Posterior cingulate gyrus (tissue), 11 donors: ENCODE measurements at places on chromosomes 3 and 15.
A peak's percentile ranks its signal among the peaks of the same experiment; 100 is the strongest.

DNA sequence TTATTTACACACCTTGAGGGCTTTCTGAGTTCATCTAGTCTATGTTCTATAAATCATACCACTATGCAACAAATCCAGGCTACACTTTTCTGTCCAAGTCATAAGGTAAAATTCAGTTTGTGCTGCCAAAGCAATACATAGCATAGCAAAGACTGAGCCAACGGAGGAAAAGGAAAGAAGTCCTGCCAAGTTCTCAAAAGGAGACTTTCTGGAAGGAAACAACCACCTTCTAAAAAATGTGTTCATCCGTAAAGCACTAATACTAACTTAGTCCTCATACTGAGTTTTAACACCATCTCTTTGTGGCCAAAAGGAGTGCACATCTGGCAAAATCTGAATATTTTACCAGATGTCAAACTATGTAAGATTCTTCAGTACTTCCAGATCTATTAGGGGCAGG is 620.2 kb downstream of the RBMS3 start:
- no peak for DNase-seq

DNA sequence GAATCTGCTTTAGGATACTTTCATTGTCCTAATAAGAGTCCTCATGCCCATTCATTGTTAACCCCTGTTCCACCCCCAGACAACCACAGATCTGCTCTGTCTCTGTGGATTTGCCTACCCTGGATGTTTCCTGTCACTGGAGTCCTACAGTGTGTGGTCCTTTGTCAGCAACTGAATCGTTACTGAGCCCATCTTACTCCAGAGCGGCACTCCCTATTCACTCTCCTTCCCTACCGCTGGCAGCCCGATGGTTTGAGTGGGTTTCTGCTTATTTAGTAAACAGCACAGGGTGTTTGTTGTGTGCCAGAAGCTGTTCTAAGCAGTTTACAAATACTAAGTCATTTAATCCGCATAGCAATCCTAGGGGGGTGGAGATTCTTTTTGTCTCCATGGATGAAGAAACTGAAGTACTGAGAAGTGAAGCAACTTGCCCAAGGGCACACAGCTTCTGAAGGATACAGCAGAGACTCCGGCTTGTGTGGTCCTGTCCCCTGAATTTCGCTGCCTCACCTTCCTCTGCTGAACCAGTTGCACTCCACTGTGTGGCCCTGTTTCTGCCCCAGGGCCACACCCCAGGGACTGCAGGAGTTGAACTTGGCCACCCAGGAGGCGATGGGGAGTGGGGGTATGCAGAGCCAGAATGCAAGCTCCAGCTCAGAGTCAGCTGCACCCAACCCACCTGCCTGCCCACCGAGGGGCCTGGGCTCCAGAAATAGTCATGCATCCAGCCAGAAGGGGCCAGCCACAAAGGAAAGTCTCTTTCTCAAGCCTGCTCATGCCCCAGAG is 56.5 kb upstream of the SLC6A1 start:
- no peak for DNase-seq

DNA sequence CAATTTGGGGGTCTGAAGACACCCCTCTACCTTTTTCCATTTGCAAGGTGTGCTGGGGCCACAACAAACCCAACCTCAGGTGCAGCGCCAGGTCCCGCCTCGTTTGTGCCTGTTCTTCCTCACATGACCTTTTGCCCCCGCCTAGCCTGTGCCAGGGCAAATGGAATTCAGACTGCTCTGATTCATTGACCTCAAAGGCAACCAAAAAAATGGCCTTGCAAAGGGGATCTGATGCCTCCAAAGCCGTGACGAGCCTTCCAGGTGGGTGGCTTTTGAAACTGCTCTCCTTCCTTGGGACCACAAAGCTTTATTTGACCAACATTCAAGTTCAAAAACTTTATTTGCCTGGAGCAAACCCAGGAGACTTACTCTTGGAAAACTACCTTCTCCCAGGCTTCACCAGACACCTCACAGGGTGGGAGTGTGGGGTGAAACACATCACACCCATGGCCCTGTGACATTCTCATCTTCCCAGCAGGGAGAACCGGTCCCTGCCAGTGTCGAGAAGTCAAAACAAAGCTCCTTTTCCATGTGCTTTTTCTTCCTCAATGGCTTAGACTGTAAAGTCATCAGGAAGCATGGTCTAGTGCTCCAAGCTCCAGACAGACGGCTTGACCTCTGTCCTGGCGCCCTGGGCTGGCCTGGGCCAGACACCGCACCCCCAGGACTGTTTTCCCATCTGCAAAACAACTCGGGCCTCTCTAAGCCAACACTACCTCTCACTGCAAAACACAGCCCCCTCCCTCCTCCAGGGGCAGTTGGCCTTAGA is 103.9 kb upstream of the HES1 start:
- no peak for DNase-seq

DNA sequence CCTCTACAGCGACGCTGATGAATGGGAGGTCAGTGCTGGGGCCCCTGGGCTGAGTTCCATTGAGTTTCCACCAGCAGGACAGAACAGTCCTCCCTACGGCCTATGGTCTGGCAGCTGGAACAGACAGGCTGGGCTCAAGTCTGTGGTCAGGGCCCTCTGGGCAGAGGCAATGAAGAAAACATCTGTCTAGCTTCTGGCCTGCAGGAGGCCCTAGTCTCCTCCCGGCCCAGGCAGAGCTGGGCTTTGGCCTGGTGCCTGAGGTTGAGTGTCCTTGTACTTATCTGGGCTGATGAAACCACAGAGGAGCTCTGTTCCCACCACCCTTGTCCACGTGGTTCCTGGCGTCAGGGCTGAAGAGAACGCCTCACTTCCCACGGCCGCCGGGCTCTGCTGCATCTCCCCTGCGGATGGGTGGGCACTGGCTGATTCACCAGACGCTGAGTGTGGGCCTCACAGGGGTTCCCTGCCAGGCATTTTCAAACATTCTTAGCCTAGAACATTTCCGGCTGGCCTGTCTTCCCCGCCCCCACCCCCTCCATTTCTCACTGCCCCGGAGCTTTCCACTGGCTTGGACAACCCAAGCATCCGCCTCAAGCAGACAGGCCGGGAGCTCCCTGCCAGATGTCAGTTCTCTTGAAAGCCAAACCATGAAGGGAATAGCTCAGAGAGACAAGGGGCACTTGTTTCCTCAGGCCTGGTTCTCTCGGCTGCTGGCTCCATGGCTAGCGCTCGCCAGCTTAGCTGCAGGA is 20.3 kb downstream of the PPCDC start:
- DNase-seq = peak; percentile 84

DNA sequence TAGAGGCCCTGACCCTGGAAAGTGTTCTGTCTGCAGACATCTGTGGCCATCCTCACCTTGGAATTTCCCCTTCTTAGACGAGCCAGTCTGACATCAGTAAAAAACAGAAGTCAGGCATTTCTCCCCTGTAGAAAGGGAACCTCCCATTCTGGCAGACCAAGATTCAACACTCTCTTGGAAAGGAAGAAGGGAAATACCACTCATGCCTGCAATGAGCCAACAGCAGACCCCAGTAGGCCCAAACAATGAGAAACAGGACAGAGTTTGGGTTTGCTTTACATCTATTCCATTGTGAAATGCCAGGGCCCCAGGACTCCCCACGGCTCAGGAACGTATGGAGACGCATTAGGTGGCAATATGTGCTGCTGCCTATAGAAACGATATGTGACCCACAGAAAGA is 264.0 kb upstream of the NSMCE3 start:
- no peak for DNase-seq

DNA sequence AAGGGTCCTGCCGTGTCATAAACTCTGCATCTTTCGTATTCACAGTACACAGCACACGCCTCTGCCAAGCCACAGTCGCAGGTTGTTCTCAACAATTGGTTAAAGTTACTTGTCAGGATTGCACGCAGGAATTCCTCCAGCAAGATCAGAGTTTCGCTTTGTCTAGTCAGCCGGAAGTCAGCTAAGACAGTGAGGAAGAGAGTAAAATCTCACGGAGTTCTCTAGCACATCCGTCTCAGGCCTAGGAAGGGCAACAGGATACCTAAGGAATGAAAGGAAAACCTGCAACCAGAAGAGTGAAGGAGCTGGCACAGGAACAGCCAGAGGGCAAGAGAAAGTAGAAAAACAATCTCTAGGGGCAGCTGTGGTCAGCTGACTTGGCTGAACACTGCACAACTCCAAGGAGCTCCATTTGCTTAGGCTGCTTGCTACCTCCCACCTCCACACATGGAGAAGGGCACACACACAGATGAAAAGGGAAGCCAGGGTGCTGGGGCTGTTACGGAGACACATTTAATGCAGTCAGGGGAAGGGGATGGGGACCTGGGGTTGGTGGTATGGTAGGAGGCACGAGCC is 23.7 kb downstream of the RORA start:
- DNase-seq = no peak

GRCh38 chr15:71899674-71900073 is 89.3 kb downstream of the NR2E3 start:
- peak; percentile 23 for DNase-seq

DNA sequence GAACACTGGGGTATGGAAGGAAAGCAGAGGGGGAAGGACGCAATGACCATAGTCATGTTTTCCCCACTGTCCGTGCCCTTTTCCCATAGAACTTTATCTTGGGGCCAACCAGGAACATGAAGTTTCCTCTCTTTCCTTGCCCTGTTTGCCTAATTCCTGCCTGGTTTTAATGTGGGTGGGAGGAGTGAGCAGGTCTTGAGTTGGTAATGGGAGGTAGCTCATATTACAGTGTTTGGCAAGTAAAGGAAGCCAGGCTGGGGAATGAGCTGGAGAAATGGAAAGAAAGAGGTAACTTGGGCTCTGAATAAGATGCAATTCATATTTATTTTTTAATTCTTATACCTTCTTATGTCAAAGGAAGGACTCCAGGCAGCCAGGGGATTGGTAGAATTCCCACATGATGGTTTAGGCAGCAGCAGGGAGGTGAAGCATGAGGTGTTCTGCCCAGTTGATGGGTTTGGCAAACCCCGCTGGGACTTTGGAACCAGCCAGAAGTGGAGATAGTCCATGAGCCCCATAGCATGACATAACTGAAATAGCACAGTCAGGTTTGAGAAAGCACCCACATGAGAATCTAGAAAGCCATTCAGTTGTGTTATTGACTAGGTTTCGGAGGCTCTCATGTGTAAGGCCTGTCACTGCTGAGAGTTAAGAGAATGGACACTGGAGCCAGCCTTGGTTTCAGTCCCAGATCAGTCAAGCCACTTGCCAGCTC is 60.0 kb downstream of the CCK start:
- DNase-seq = no peak

GRCh38 chr15:56886363-56886931 is 32.0 kb upstream of the TCF12 start:
- DNase-seq = no peak

DNA sequence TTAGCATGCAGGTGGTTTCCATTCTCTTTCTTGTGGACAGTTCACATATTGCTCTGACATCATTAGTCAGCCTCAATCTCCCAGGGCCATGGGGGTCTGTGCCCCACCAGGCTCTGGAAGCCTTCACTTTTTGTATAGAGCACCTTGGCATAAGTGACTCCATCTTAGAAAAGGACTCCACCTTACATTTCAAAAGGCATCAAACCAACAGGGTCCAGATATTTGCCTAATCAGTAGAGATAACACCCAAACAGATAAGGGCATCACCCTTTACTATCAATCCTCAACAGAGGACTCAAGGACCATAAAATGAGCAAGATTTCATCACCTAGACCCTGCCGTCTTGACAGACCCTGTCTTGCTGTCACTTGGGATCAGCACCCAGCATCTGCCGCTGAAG is 35.7 kb upstream of the LCTL start:
- DNase-seq = no peak

DNA sequence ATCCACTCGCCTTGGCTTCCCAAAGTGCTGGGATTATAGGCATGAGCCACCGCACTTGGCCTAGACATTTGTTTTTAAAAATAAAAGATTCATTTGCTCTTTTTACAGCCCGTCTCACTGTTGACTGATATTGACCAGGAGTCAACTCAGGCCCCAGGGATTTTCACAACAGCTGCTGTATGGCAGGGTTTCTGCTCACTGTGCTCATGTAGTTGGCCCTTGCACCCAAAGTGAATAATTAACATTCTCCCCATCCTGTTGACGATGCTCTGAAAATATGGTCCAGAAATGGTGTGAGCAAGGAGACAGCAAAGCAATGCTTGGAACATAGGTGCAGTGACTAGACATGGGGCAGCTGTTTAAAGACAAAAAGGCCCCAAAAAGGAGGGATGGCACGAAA is 2.9 kb upstream of the CCR5 start:
- no peak for DNase-seq

- DNase-seq = no peak
These were observed 60.5 kb upstream of the PRR23C start for GRCh38 chr3:139105154-139105702.

DNA sequence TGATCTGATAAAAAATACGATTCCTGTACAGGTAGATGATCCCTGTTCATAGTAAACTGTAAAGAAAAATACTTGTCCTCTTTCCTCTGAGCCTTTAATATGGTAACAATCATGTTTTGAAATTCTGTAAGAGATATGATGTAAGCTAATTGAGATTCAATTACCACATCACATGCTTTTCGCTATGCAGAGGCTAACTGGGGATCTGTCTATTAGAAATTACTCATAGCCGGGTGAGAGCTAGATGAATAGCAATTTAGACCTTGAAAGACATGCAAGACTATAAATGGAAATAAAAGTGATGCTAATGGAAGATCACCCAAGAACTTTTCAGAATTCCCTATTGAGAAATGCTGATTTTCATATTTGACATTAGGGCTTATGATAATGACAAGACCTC is 579.9 kb upstream of the ZNF717 start:
- DNase-seq = no peak

- DNase-seq = no peak
These were observed 528.6 kb upstream of the LMCD1 start for GRCh38 chr3:7973006-7973405.

DNA sequence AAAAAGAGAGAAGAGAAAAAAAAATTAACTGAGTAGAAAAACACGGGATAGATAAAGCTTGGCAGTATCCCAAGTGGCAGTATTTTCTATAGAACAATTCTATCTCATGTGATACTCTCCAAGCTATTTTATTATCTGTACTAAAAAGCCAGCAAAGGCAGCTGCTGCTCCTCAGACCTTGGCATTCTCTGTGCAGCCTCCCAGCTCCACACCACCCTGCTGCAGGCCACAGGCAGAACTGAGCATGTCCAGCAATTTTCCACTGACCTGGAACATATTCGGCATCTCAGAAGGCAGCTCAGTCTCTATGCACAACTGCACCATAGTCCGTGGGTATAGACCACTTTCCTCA is 1161.4 kb downstream of the IGSF11 start:
- DNase-seq = peak; percentile 33

DNA sequence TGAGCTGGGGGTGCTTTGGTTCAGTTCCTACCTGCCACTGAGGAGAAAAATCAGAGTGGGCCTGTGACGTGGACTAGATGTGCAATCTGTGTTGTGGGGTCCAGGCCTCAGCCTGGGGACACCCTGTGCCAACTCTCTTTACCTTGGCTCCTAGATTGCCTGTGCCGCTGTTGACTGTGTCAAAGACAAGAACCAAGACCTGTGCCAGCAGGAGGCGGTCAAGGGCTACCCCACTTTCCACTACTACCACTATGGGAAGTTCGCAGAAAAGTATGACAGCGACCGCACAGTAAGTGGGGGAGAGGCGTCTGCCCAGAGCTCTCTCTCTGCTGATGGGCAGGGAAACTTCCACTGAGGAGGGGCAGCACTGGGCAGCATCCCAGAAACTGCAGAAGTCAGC is 40.6 kb upstream of the SEC22A start:
- no peak for DNase-seq

GRCh38 chr15:67782691-67782991 is 42.7 kb upstream of the SKOR1 start:
- DNase-seq = no peak
